Activated T-cell treated with anti-CD3 and anti-CD28 coated beads, Interleukin-2, amount 50 U/mL, for 1 hour (primary cell): ENCODE measurements at places on chromosomes 11 and 22.

- DNase-seq, result no peak
Observed at GRCh38 chr22:37746366-37747079, 49.7 kb downstream of the TRIOBP start.

- DNase-seq, result no peak
Observed at GRCh38 chr11:37504921-37505320, 906.9 kb upstream of the RAG2 start.

- no peak for DNase-seq
Observed at GRCh38 chr11:69746752-69747742, 28.1 kb downstream of the FGF4 start.

GRCh38 chr11:25596701-25597100, 735.2 kb upstream of the ANO3 start:
- DNase-seq, result no peak

- DNase-seq, result peak; percentile 18
Observed at GRCh38 chr11:110349138-110349996, 53.0 kb upstream of the RDX start.

DNA sequence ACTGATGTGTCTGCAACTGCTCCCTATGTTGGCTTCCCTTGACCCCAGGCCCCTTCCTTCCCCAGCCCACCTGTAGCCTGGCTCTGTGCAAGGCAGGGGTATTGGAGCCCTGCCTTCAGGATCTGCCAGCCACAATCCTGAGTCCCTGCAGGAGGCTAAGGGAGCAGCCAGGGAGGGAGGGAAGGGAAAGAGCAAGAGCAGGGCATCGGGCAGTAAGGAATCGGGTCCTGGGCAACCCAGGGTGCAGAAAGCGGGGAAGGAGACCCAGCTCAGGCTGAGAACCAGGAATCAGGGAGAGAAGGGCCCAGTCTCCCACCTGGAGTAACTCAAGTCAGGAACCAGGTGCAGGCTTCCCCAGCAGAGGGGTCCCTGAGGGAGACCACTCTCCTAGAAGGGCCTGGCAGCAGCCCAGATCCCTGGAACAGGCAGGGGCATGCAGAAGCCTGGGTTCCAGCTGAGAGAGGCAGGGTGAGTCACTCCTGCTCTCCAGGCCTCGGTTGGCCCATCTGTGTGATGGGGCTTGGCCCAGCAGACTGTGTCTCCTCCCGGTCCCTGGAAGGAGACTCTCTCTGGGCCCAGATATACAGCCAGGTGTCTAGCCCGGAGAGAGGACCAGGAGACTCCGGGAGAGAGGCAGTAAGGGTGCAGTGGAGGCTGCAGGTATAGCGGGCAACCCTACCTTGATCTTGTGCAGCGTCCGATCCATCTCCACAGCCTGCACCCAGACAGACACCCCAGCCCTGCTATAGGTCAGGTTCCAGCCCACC, 13.4 kb downstream of the STARD10 start:
- peak; percentile 27 for DNase-seq
